Hepatocyte (in vitro differentiated cells): ENCODE measurements at places on chromosomes 6 and 20. TPM values are rescaled to one million over a fixed set of nuclear protein-coding genes. Genes with fewer than 3 reads are reported as not detected.

DNA sequence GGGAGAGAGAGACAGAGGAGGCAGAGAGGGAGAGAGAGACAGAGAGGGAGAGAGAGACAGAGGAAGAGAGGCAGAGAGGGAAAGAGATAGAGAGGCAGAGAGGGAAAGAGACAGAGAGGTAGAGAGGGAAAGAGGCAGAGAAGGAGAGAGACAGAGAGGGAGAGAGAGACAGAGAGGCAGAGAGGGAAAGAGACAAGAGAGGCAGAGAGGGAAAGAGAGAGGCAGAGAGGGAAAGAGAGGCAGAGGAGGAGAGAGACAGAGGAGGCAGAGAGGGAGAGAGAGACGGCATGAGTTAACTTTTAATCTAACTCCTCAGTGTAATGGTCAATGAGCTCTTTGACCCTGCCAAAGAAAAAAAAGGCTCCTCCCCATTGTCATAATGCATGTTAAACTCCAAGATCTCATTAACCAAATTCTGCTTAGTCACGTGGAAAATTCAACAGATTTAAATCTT, 7.1 kb downstream of the ELOVL2 start:
- no peaks in the 10 kb centered on the region for H3K36me3 ChIP-seq
- peak overlapping the region; percentile 3 for H3K27ac ChIP-seq
- H3K4me1 ChIP-seq = peaks cover 8% of the 10 kb centered on the region
- H3K4me3 ChIP-seq = no peak overlapping the region
- H3K27me3 ChIP-seq = peaks cover 6% of the 10 kb centered on the region
- DNase-seq = no peak

DNA sequence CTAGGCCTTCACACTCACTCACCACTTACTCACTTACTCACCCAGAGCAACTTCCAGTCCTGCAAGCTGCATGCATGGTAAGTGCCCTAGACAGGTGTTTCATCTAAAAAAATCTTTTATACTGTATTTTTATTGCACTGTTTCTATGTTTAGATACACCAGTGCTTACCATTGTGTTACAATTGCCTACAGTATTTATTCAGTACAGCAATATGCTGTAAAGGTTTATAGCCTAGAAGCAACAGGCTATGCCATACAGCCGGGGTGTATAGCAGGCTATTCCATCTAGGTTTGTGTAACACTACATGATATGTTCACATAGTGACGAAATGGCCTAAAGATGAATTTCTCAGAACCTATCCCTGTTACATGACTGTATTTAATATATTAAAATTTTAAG, 37.1 kb upstream of the KCNK5 start:
- H3K27me3 ChIP-seq = peaks cover 8% of the 10 kb centered on the region
- H3K4me3 ChIP-seq = no peak overlapping the region
- no peaks in the 10 kb centered on the region for H3K36me3 ChIP-seq
- no peak for DNase-seq

ECT2L gene
- total RNA-seq = 0.16 TPM in 1 of 2 replicates, not detected in the other

MCCD1 gene
- total RNA-seq = 0.47 and 1.2 TPM in 2 replicates

- no peak overlapping the region for H3K4me3 ChIP-seq
- H3K4me1 ChIP-seq = no peaks in the 10 kb centered on the region
- no peak overlapping the region for H3K27ac ChIP-seq
- H3K27me3 ChIP-seq = peaks cover 22% of the 10 kb centered on the region
- no peaks in the 10 kb centered on the region for H3K36me3 ChIP-seq
- DNase-seq = no peak
Observed at GRCh38 chr6:28696167-28696566, 170.5 kb downstream of the GPX5 start.

DNA sequence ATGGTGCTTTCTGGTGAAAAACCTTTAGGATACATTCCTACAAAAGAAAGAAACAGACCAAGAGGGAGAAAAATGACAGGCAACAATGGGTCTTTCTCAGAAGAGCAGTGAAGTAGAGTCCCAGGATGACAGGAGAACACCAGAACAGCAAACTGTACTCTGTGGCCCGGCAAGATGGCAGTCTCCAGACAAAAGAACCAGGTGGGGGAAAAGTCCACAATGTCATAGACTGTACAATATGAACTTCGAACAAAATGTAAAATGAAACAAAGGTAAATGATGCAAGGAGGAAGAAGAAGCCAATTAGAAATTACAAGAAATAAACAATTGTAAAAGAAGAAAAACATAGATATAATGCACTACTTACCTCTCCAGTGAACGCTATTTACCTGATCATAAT, 23.2 kb upstream of the HSF2 start:
- no peaks in the 10 kb centered on the region for H3K36me3 ChIP-seq
- no peak overlapping the region for H3K4me3 ChIP-seq
- H3K4me1 ChIP-seq = no peaks in the 10 kb centered on the region
- H3K27me3 ChIP-seq = peaks cover 6% of the 10 kb centered on the region

PNPLA1 gene
- 0.57 TPM in 1 of 2 replicates, not detected in the other for total RNA-seq

DNA sequence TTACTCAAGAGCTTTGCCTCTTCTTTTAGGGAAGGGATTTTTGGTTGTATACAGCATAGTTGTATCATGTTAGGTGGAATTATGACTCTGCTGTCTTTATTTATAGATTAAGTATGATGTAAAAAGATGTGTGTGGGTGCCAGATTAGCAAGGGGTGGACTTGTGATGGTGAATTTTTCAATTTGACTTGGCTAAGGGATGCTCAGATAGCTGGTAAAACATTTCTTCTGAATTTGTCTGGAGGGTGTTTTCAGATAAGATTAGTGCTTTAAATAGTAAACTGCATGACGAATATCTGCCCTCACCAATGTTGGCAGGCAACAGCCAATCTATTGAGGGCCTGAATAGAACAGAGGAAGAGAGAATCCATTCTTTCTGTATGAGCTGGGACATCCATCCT, 173.3 kb upstream of the TNFAIP3 start:
- H3K4me3 ChIP-seq = no peak overlapping the region
- DNase-seq = no peak
- no peaks in the 10 kb centered on the region for H3K27me3 ChIP-seq
- H3K36me3 ChIP-seq = no peaks in the 10 kb centered on the region
- H3K4me1 ChIP-seq = peaks cover 26% of the 10 kb centered on the region

DNA sequence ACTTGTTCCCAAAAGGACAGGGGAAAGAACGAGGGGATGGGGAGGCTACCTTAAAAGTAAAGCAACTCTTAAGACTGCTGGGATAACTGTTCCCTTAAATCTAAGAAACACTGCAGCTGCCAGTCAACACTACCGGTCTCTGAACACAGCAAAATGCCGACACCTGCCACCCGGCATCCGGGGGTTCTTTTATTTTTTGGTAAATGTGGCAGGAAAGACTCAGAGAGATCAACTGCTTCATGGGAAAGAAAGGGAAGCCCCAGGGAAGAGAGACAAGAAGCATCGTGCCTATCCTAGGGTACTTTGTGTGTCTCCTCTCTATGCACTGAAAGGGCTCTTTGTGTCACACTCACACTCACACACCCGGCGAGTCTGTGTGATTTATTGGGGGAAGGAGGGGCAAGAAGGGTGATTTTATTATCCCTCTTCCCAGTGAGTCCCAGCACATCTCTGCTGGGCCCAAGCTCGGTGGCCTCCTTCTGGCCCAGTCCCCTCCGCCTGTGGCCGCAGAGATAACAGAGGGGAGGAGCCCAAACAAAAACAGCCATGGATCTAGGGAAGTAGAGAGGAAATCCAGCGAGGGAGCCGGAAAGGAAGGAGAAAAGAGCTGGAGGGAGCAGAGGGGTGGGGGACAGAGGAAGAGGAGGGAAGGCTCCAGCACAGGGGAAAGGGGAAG, 1.4 kb downstream of the FYN start:
- peak overlapping the region; percentile 72 for H3K4me3 ChIP-seq
- no peaks in the 10 kb centered on the region for H3K36me3 ChIP-seq
- peaks cover 16% of the 10 kb centered on the region for H3K27me3 ChIP-seq
- H3K4me1 ChIP-seq = peaks cover 5% of the 10 kb centered on the region
- H3K27ac ChIP-seq = peak overlapping the region; percentile 75

- H3K27ac ChIP-seq = no peak overlapping the region
- no peaks in the 10 kb centered on the region for H3K4me1 ChIP-seq
Observed at GRCh38 chr6:29495571-29495970, 7.8 kb upstream of the MAS1L start.

DNA sequence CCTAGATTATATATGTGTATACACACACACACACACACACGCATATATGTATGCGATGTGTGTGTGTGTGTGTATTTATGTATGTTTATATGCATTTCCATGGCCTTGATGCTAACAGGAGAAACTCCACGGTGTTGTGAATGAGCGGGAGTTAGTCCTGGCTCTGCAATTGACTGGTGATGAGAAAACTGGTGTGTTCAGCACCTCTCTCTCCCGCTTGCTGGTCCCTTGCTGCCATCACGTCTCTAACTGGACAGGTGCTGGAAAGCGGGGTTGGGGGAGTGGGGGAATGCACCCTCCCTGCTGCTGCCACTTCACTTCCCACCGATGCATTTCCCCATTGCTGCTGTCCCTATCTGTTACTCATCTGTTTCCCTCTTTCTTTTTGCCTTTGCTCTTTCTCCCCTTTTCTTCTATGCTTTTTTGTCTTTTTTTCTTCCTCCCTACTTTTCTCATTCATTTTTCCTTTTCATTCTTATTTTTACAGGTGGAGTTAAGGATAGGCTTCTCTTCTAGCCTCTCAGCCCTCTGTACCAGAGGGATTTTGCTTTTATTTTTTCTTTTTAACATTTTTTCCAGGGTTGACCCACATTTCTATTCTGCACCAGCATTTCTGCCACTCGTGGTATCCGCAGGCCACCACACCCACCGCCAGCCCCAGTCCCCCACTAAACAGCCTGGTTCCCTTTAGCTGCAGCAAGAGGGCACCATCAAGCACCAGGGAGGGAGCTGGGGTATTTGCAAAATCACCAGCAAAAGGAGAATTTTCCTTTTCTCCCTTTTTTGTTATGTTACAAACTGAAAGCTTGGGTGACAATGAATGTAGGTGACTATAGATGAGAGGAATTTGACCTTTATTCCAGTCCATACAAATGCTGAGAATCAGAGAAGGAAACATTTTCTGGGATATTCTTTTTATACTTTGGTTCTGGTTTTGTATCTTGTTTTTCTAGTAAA, 115.6 kb downstream of the TCP11 start:
- DNase-seq = no peak
- no peaks in the 10 kb centered on the region for H3K36me3 ChIP-seq
- H3K27ac ChIP-seq = peak overlapping the region; percentile 85

DNA sequence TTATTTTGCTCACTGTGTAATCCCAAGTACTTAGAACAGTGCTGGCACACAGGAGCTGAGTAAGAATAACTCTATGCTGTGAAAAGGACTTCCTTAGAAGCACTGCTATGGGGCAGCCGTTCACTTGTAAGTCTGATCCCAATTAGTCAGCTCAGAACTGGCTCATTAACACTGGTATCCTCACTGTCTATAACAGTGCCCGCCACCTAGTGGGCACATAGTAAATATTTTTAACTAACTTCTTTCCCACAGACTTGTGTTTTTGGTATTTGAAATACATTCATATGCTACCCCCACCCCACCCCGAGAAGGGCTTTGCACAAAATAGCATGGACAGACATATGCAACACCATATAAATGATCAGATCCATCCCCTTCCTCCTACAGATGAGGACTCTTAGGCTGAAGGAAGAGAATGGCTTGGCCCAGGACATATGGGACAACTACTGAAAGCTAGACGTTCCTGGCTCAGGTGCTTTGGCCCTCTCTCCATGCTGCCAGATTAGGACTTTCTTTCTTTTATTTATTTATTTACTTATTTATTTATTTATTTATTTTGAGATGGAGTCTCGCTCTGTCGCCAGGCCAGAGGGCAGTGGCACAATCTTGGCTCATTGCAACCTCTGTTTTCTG, 47.1 kb downstream of the DST start:
- H3K27ac ChIP-seq = no peak overlapping the region
- H3K36me3 ChIP-seq = no peaks in the 10 kb centered on the region
- H3K27me3 ChIP-seq = no peaks in the 10 kb centered on the region
- DNase-seq = peak; percentile 58
- H3K4me3 ChIP-seq = no peak overlapping the region

- no peaks in the 10 kb centered on the region for H3K4me1 ChIP-seq
- H3K36me3 ChIP-seq = no peaks in the 10 kb centered on the region
- H3K27ac ChIP-seq = no peak overlapping the region
- no peaks in the 10 kb centered on the region for H3K27me3 ChIP-seq
- H3K4me3 ChIP-seq = no peak overlapping the region
- no peak for DNase-seq
Observed at GRCh38 chr6:99912657-99913056, 81.4 kb downstream of the MCHR2 start.

SRSF12 gene
- total RNA-seq = 5.7 and 7.3 TPM in 2 replicates

MATN4 gene
- total RNA-seq = 0.57 TPM in 1 of 2 replicates, not detected in the other

- no peak for DNase-seq
- no peaks in the 10 kb centered on the region for H3K4me1 ChIP-seq
- no peak overlapping the region for H3K4me3 ChIP-seq
- H3K27ac ChIP-seq = no peak overlapping the region
- H3K27me3 ChIP-seq = peaks cover 8% of the 10 kb centered on the region
Observed at GRCh38 chr6:13065581-13065980, 262.8 kb downstream of the TBC1D7 start.

DNA sequence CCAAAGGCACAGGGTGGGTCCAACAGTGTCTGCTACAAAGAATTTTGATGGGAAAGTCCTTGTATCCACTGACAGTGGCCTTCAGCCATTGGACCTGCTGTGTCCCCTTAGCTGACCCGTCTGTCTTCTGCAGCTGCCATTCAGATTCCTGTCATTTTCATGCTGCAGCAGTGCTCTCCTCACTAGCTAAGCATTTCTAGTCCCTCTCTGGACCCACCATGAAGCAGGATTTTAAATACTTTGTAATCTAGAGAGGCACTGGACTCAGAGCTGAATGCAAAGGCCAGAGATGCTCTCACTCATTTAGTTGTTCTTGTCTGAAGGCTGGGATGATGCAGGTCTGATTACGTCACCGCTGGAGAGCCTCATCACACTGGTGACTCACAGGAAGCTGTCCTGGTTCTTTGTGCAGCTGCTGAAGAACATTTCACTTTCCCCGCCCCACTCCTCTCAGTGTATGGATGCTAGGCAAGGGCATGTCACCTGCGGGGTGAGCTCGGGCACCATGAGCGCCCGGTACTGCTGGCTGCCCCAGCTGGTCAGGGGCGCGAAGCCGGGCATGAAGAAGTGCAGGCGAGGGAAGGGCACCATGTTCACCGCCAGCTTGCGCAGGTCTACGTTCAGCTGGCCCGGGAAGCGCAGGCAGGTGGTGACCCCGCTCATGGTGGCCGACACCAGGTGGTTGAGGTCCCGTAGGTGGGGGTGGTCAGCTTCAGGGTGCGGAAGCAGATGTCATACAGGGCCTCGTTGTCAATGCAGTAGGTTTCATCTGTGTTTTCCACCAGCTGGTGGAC, 19.4 kb upstream of the TUBB2A start:
- H3K36me3 ChIP-seq = no peaks in the 10 kb centered on the region
- no peaks in the 10 kb centered on the region for H3K27me3 ChIP-seq
- H3K4me3 ChIP-seq = no peak overlapping the region
- H3K4me1 ChIP-seq = no peaks in the 10 kb centered on the region
- peak; percentile 77 for DNase-seq

COL19A1 gene
- total RNA-seq = 1.1 and 3.3 TPM in 2 replicates

CD24 gene
- total RNA-seq = 560 and 576 TPM in 2 replicates

- H3K36me3 ChIP-seq = no peaks in the 10 kb centered on the region
- H3K4me1 ChIP-seq = no peaks in the 10 kb centered on the region
- no peak for DNase-seq
- no peak overlapping the region for H3K27ac ChIP-seq
Observed at GRCh38 chr6:159114569-159114968, 54.6 kb upstream of the FNDC1 start.

GRIK2 gene
- total RNA-seq = 5.1 and 6.2 TPM in 2 replicates

GRM1 gene
- total RNA-seq = 0.08 and 0.17 TPM in 2 replicates

- no peaks in the 10 kb centered on the region for H3K27me3 ChIP-seq
- no peaks in the 10 kb centered on the region for H3K36me3 ChIP-seq
- H3K4me3 ChIP-seq = no peak overlapping the region
- peaks cover 13% of the 10 kb centered on the region for H3K4me1 ChIP-seq
- DNase-seq = no peak
Observed at GRCh38 chr6:160238761-160239751, 19.6 kb downstream of the SLC22A2 start.
